ENCODE measurements at places on chromosomes 2 and 18.

DNA sequence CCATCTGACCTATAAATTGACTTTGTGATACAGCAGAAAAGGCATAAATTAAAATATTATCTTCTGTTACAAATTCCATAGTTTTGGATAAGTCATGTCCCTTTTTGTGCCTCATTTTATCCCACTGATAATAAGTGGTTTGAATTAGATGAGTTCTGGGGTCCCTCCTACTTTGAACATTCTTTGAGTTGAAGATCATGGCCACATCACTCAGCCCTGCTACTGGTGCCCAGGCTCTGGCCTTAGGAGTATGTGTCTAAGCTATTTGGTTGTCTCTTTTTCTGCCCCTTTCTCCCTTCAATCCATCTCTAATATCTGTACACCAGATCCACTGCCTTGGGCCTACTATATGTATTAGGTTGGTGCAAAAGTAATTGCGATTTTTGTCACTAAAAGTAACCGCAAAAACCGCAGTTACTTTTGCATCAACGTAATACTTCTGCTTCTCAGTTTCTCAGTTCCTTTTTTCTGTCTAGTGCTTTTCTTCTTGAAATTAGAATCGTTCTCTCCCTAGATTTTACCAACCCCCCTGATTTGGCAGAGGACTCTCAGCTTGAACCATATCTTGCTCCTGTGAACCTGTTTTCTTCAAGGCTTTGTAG is 362.5 kb upstream of the TNP1 start:
- no peak for DNase-seq

GRCh38 chr2:194020155-194020554 is 1636.9 kb upstream of the SLC39A10 start:
- no peak for DNase-seq

DNA sequence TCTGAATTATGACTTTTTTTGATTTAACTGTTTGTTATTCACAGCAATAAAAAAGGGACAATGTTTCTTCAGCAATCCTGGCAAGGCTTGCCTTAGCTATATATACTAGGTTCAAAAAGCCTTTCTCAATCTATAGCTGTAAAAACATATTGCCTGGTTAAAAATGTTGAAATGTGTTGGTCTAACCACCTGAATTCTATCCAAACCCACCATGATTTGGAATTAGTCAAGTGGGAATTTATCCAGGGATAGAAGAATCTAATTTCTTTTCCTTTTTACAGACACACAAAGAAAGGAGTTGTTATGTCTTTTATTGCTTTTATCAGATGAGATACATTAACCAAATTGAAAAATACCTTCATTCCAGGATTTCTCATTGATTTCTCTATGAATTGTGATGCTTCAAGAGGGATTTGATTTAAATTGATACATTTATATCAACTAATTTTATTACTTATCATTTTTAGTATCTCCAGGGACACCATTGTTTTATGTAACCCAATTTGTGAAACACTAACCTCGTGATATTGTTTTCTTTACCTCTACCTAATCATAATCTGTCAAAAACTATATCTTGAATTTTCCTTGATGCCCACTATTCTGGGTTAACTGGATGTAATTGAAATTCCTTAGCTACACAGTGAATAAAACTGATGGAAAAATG is 88.1 kb downstream of the LRP1B start:
- DNase-seq: no peak

DNA sequence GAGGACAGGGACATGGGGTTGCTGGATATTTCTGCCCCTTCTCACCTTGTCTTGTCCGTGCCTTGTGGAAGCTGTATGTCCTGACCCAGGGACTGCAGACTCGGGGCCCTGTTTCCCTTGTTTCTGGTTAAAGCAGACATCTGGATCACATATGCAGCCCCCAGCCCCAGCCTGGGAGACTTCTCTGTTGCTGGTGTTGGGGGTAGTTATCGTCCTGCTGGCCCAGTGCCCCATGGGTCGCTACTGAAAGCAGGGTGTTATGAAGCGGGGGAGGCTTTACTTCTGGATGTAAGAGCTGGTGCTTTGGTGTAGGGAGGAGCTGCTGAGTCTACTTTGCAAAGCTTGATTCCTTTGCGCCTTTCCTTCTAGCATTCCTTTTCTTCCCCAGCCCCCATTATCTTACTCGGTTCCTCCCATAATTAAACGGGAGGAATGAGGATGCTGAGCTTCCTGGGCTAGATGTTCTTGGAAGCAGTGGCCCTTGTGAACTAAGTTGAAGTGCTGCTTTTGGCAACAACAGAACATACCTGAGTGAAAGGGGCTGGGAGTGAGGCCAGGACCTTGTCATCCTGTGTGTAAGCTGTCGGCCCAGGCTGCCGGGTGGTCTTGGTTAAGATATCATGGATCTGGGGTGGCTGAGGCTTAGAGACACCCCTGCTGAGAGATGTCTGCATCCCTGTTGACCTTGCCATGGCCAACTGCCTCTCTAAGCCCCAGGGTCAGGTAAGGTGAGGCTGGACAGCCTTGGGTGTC is 3.4 kb downstream of the TET3 start:
- DNase-seq: peak; percentile 39

DNA sequence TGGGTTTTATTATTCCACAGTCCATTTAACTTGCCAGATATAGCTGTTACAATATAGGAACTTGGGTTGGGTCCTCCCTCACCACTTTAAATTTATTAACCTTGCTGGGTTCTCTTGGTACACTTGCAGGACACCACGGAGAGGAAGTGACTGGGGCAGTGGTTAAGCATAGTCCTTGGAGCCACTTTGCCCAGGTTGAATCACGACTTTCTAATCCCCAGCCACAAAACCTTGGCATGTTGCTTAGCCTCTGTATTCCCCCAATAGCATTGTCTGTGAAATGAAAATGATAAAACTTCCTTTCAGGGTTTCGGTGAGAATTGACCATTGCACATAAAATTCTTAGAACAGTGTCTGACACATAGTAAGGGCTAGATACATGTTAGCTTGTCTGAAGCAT is 221.2 kb downstream of the IRS1 start:
- no peak for DNase-seq

- DNase-seq: no peak
These were observed 34.4 kb downstream of the CABLES1 start for GRCh38 chr18:23169673-23170044.
